ENCODE measurements at places on chromosomes 12 and 14.
A peak's percentile ranks its signal among the peaks of the same experiment; 100 is the strongest.

- no peak for DNase-seq
Observed at GRCh38 chr12:74820324-74820723, 282.7 kb downstream of the ATXN7L3B start.

- DNase-seq = no peak
Observed at GRCh38 chr12:90199006-90199405, 490.4 kb upstream of the ATP2B1 start.

- no peak for DNase-seq
Observed at GRCh38 chr14:94397289-94398181, 9.1 kb upstream of the SERPINA1 start.

DNA sequence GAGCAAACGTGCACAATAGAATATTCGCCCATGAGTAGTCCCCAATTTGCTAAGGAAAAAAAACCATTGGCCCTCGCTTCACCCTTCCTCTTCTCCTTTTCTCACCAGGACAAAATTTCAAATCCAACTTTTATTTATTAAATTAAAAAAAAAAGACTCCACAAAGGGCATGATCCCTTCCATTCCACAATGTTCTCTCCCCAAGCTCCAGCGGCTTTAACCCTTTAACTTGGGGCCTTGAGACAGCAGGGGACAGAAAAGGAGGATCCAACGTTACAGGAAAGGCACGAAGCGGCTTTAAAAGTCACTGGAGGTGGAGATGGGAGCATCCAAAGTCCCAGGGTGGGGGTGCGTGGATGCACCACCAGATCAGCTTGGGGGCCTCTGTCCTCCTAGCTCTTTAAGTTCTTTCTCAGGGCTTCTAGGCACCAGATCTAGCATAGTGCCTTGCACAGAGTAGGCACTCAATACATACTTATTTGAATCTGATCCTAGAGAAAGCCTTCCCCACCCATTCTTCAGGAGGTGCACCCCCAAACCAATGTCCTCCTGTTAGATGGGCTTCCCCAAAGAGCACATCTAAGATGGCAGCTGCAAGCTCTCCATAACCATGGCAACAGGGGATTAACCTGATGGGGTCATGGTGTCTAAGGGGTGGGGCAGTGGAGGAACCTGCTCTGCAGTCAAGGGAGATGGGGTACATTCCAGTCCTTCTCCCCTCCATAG lies 5.2 kb upstream of the AAAS start:
- no peak for DNase-seq

GRCh38 chr12:46917821-46918220 lies 92.0 kb upstream of the SLC38A4 start:
- no peak for DNase-seq

DNA sequence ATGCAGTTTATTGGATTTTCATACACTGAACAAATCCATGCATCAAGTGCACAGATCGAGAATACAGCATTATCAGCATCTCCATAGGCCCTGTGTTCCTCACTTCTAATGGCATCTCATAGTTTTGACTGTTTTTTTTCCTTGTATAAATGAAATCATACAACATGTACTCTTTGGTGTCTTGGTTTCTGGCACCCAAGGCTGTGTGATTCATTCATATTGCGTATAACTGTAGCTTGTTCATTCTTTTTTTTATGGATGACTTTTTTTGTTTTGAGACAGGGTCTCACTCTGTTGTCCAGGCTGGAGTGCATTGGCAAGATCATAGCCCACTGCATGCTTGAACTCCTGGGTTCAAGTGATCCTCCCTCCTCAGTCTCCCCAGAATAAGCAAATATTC lies 14.3 kb downstream of the RASSF8 start:
- DNase-seq = no peak

- DNase-seq = no peak
Observed at GRCh38 chr12:28869197-28869596, 279.9 kb upstream of the FAR2 start.

GRCh38 chr12:54032627-54033100 lies at the start of gene HOXC5:
TSS of gene HOXC5 (plus strand) at chr12:54033050. CDS start at chr12:54033123, 73 bp downstream.
- peak; percentile 62 for DNase-seq

GRCh38 chr12:56188131-56188777 lies 1.0 kb downstream of the SMARCC2 start:
- no peak for DNase-seq

GRCh38 chr12:51471111-51471864 lies 46.7 kb downstream of the SLC4A8 start:
- DNase-seq = no peak

DNA sequence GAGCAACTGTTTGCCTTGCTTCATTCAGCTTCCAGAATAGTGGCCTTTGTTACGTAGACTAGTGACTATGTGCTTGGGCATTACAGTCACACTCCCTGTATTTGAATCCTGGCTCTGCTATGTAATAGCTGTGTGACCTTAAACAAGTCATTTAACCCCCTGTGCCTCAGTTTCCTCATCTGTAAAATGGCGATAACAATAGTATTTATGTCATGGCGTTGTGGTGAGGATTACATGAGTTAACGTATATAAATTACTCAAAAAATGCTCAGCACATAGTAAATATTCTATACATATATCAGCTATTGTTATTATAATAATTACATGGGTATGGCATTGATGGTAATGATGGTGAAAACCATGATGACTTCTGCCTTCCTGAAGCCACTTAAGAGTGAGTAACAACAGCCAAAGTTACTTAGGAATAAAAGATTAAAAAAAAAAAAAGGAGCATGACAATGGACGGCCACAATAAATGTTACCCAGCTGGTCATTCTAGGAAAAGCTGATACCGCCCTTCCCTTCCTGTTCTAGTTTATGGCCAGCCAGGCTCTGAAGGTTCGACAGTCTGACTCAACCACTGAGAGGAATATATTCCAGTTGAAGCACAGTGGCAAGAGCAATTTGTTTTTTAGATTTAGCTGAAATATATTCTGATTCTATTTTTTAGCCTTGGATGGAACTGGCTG lies 9.9 kb upstream of the ADIPOR2 start:
- no peak for DNase-seq

DNA sequence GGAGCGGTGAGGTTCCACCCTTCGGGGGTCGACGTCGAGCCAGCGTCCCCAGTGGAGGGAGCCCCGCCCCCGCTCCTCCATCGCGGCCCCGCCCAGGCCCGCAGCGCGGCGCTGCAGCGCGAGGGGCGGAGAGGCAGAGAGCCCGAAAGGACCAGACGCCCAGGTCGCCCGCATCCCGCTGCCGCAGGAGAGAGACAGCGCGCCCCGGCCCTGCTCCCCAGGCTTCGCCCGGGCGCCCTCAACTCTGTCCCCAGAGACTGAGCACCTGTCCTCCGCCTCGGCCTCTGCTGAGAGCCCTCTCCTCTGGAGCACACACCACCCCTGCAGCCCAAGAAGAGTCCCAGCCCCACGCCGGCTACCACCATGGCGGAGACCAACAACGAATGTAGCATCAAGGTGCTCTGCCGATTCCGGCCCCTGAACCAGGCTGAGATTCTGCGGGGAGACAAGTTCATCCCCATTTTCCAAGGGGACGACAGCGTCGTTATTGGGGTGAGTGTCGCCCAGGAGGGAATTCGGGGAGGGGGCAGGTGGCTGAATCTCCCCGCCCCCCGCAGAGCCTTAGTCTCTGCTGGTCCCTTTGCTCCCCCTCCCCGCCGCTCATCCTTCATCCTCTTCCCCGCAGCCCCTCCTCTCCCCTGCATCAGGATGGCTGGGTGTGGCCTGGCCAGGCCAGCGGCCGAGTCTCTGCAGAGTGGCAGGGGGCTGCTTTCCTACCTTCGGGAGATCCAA lies at the start of gene KIF5A:
TSS of gene KIF5A (plus strand) at position 136 of the 732 bp plus-strand sequence. CDS start at position 364, 228 bp downstream.
- peak; percentile 29 for DNase-seq

DNA sequence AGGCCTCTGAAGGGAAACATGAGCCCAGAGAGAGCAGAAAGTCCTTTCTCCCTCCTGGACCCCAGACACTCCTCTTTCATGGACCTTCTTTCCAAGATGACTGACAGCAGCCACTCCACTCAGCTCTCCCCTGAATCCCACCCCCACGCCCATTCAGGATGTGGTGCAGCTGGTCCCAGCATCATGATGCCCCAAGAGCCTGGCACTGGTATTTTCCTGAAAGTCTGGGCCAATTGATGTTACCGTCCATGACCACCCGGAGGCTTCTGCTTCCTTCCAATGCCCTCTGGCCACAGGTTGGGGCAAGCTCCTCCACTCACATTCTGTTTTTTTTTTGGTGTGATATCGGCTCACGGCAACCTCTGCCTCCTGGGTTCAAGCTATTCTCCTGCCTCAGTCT lies 112.6 kb downstream of the CALM1 start:
- DNase-seq = no peak

DNA sequence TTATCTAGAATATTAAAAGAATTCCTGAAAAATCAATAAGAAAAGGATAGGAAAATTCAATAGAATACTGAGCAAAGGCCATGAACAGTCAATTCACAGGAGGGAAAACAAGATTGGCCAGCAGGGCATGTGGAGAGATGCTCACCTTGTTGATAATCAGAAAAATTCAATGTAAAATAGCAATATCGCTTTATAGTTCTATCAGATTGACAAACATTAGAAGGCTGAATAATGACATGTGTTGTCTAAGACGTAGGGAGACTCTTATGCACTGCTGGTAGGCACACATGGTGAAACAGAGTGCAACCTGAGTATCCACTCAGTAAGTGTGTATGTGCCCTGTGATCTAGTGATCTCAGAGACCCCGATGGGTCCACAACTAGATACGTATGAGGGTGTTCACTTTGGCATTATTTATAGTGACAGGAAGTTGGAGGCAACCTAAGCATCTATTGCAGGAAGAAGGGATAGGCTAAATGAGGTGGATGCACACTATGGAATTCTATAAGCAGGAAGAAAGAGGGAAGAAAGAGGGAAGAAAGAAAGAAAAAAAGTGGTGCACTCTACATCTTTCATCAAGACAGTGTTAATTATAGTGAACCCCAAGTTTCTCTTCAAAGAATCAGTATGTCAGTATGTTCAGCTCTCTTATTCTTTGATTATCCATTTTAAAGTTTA lies 3.8 kb upstream of the ANKRD33 start:
- DNase-seq = no peak

- no peak for DNase-seq
Observed at GRCh38 chr14:81406863-81407262, 6.7 kb upstream of the STON2 start.

GRCh38 chr14:56304456-56304855 lies 186.2 kb downstream of the PELI2 start:
- no peak for DNase-seq

- no peak for DNase-seq
Observed at GRCh38 chr12:56230432-56231183, 757 bp downstream of the SLC39A5 start.

- DNase-seq = no peak
Observed at GRCh38 chr12:46763230-46763629, 62.6 kb downstream of the SLC38A4 start.

DNA sequence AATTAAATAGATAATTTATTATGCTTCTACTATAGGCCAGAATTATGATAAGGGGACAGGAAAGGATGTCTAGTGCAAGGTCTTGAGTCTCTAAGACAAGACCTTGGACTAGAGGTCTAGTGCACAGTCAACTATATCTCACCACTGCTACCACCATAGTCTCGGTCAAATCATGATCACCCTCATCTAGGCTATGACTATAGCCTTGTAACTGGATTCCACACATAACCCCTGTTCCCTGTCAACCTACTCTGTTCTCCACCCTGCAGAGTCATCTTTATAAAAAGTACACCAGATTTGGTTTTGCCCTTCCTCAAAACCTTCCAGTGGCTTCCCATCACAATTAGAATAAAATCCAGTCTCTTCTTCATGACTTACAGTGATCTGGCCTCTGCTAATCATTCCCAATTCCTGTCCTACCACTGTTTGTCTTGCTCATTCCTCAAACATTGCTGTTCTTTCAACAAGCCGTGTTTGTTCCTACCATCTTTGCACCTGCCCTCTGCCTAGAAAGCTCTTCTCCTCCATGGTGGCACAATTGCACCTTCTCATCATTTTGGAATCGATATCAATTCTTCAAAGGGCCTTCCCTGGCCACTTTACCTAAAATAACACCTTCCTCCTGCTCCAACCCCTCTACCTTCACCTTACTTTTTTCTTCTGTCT lies 169.4 kb downstream of the FOXN3 start:
- DNase-seq = no peak

- DNase-seq = peak; percentile 80
Observed at GRCh38 chr12:6914246-6914946, at the start of gene ENO2. TSS of gene ENO2 (plus strand) at chr12:6914580. CDS start at chr12:6915833, 1,253 bp downstream.

DNA sequence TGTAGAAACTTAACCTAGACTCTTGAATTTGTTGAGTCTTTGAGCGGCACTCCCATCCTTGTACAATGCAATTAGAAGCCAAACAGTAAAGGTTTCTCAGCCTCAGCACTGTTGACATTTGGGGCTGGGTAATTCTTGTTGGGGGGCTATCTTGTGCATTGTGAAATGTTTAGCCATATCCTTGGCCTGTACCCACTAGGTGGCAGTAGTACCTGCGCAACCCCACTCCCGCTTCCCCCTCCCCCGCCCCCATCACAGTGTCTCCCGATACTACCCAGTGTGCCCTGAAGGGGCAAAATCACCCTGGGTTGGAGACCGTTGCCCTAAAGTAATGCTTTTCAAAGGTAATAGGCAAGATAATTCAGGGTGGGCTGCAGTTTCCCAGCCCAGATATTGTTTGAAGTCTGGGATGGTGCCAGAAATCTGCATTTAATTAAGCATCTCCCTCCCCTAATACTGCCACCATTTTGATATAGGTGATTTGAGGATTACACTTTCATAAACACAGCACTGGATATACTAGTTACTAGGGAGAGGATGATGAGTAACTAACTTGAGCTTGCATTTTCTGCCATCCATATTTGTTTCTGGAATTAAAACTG lies 1.8 kb downstream of the COX6A1 start:
- DNase-seq = peak; percentile 86

GRCh38 chr14:105010891-105011291 lies 10.0 kb downstream of the CDCA4 start:
- DNase-seq = no peak

DNA sequence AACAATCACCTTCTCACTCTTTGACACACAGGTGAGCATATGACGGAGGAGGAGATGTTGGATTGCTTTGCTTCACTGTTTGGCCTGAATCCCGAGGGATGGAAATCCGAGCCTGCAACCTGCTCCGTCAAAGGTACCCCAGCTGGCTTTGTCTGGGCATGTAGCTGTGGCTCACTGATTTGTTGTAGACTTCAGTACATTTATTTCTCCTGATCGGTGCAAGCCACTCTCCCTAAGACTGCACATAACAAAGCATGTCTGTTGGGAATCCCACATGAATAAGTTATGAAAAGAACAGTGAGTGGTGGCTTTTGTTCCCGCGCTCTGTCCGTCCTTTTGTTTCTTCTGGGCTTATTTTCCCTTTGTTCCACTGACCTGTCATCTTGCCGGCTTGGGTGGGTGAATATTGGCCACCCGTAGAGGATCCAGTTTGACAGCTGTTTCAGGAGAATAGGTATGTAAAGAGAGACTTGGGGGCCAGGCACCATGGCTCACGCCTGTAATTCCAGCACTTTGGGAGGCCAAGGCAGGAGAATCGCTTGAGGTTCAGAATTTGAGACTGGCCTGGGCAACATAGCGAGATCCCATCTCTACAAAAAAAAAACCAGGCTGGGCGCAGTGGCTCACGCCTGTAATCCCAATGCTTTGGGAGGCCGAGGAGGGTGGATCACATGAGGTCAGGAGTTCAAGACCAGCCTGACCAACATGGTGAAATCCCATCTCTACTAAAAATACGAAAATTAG lies 20.0 kb upstream of the BCL7A start:
- no peak for DNase-seq
